ENCODE measurements at places on chromosomes 1 and 21. TPM values are rescaled to one million over a fixed set of nuclear protein-coding genes. Genes with fewer than 3 reads are reported as not detected.

The KCNJ15 gene
- total RNA-seq: 1.2 TPM

The RIPK4 gene
- total RNA-seq: 17.7 TPM

The CACNA1E gene
- total RNA-seq: not detected

The OR2T3 gene
- not detected for total RNA-seq

The LAMC1 gene
- 377 TPM for total RNA-seq

The GREM2 gene
- 0.09 TPM for total RNA-seq

The PKP1 gene
- total RNA-seq: 0.93 TPM

The TRPM2 gene
- total RNA-seq: 7.5 TPM

The MYOG gene
- total RNA-seq: not detected

The RHBDL2 gene
- total RNA-seq: 0.74 TPM

The HLCS gene
- 19.3 TPM for total RNA-seq

The THEM5 gene
- not detected for total RNA-seq

The CCDC185 gene
- total RNA-seq: not detected

The CCDC190 gene
- not detected for total RNA-seq

The PEAR1 gene
- total RNA-seq: 5.4 TPM

The LAMC2 gene
- 23.3 TPM for total RNA-seq

The RAP1GAP gene
- total RNA-seq: not detected

The OR2L13 gene
- total RNA-seq: not detected

The MROH9 gene
- not detected for total RNA-seq

The CXADR gene
- total RNA-seq: 26.9 TPM

The S100A14 gene
- 0.50 TPM for total RNA-seq

The OPRD1 gene
- not detected for total RNA-seq

The IQGAP3 gene
- 0.28 TPM for total RNA-seq

The NUP210L gene
- total RNA-seq: 0.06 TPM

The BEND5 gene
- not detected for total RNA-seq

The TNFRSF4 gene
- total RNA-seq: 10.7 TPM
